ENCODE measurements at places on chromosomes 16 and 17.

DNA sequence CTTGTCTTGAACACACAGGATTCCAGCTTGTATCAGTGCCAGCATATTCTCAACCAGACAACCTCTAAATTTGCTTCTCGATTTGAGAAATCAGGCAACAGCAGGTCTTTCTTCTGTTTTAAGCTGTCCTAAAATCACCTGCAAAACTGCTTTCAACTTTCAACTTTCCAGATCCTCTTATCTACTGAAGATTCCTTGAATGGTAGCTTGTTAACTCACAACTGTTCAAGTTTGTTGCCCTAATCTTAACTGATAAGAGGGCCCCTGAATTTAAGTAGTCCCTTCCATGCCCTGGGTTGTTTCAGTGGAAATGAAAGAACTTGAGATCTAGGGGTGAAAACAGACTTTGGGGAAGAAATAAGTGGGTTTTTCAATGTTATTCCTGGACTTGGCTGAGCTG, 57.2 kb downstream of the CHD9 start:
- no peak for DNase-seq

DNA sequence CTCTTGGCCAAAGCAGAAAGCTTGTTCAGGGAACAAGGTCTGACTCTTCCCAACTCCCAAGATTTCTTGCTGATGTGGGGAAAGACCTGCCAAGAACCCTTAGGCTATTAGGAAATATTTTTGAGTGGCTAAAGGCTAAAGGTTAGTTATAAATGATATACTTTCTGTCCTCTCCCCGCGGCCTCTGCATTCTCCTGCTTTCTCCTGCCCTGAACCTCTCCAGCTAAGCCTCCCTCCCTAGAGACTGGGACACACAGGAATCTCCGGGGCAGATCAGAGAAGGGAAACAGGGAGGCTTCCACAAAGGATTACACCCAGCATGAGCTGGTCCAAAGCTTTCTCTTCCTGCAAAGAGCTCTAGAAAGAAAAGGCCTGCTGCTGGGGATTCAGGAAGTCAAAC, 2.3 kb downstream of the SLC43A2 start:
- DNase-seq: no peak

DNA sequence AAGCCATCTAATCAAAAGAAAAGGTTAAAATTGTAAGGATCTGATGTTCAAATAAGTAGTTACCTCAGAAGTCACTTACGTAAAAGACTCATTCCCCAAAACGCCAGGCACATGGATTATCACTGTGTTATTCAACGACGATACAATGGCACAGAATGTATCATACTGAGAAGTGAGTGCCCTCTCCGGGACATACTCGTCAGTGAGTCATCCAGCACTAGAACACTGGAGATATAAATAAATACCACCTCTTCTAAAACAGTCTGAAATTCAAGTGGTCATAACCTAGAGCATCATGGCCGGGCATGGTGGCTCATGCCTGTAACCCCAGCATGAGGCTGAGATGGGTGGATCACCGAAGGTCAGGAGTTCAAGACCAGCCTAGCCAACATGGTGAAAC, 24.9 kb downstream of the USP31 start:
- no peak for DNase-seq

DNA sequence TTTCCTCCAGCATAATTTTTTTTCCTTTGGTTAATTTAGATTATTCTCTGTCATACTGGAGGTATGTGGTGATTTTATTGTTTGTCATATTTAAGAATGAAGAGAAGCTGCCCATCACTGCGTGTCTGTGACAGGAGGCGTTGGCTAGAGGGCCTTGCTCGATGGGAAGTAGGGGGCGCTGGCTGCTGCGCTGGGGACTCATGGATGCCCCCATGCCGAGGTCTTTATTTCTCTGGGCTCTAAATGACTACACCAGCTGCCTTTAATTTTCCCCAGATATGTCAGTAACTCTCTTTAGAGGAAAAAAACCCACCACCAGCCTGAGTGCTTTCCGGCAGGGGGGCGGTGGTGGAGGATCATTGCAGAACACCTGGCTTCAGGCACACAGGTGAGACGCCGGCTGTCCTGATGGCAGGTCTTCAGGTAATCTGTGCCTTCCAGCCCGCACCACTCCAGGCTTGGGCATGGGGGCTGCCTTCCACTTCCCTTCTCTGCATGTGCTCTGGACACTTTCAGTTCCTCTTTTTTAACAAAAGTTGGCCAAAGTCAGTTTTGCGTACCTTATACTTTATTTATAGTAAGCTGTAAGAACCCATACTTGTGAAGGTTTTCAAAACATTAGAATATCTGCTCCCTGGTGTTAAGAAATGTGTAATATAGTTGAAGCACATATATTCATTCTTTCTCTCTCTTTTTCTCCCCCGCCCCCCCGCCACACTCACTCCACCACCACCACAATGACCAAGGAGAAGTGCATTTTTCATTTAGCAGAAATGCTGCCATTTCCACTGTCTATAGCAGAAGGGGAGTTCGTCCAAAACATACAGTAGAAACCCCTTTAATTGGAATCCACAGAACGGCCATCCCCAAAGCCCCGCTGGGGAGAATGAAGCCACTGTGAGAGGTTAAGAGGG, 192.7 kb downstream of the RPTOR start:
- DNase-seq: no peak

- DNase-seq: no peak
Measured at GRCh38 chr16:79712276-79712675, 111.7 kb upstream of the MAF start.

DNA sequence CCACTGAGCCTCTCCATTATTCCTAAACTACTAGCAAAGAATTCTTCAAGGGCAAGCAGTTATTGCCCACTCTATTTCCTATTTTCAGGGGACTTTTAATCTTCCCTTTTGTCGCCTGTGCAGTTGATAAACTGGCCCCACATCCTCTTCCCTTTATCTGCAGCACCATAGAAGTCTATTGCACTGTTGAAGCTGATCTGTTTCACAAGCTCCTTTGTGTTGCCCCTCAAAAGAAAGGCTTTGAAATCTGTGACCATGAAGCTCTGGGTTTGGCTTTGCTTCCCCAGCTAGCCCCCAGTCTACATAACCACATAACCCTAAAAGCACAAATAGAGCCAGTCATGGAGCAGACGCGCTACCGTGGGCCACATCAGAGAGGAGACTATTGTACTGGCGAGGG, 37.1 kb downstream of the CDRT15 start:
- no peak for DNase-seq

DNA sequence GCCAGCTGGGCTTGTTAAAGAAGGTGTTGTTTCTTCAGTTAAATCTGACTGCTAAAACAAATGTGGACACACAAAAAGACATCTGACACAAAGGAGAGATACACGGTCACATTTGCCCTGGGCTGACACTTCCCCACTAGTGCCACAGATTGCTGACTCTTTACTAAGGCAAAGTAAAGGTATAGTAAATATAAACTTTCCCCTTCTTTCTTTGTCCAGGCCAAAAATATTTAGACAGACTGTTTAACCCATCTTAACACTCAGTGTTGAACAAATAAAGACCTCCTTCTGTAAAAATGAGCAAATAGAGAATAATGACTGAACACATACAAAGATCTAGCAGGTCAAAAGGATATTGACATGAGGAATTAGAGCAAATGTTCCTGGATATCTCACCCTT, 58.4 kb downstream of the SCNN1G start:
- DNase-seq: no peak

DNA sequence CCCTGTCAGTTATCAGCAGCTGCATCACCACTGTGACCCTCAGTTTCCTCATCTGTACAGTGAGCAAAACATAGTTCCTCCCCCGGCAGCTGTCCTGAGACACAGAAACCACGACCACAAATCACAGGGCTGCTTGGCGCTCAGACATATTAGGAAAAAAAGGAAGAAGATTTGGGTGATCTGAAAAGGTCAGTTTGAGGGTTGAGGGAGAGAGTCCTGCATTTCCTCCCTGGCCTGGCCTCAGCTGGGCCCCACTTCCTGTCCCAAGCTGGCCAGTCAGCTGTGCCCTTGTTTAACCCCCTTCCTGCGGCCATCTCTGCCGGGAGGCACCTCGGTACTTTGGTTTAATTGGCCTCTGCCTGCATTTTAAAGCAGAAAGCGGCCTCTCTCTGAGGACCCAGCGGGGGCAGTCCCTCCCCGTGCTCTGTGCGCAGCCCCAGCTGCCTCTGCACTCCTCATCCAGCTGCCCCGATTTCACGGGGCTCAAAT, 24.0 kb upstream of the CIBAR2 start:
- no peak for DNase-seq

GRCh38 chr16:67425061-67425460, 5.9 kb upstream of the HSD11B2 start:
- no peak for DNase-seq

GRCh38 chr17:49035470-49036269, 38.5 kb downstream of the IGF2BP1 start:
- no peak for DNase-seq

GRCh38 chr16:83819361-83819760, 11.6 kb downstream of the HSBP1 start:
- DNase-seq: no peak

DNA sequence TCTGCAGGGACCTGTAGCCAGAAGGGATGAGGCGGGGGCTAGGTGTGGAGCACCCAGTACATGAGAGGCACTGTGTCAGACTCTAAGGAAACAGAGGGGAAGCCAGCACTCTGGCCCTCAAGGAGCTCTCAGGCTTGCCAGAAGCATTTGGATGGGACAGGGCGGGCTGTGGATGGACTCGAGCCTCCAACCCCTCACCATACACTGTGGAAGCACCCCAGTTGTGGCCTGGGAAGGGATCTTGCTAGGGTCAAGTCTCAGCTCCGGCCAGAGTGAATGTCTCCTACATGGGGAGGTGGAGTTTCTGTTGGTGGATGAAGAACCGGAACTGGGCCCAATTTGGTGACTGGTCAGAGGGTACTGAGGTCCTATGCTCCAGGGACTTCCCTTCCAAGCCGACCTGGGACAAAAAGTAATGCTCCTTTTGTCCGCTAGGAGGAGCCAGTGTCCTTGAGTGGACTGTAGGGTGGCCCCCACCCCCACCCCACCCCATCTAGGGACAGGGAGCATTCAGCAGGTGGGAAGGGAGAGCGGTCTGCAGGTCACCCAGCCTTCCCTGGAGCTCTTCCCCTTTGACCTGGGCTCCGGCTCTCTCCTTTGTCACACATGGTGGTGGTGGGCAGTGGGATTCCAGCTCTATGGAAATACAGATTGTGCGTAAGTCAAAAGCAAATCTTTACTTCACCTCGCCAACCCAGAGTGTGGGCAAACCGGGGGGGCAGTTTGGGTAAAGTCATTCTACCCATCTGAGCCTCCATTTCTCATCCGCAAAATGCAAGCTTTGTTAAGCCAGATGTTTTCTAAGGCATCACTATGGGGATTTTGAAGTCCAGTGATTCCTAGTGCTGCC, 20.4 kb upstream of the PHB1 start:
- DNase-seq: no peak

- DNase-seq: peak; percentile 54
Measured at GRCh38 chr17:36602924-36603384, 1.6 kb downstream of the MRM1 start.

- DNase-seq: peak; percentile 91
Measured at GRCh38 chr16:2980227-2981176, at the start of gene PKMYT1. Gene PKMYT1, minus strand, starts transcription at chr16:2980446. Its CDS starts 789 bp downstream, at chr16:2979657.

DNA sequence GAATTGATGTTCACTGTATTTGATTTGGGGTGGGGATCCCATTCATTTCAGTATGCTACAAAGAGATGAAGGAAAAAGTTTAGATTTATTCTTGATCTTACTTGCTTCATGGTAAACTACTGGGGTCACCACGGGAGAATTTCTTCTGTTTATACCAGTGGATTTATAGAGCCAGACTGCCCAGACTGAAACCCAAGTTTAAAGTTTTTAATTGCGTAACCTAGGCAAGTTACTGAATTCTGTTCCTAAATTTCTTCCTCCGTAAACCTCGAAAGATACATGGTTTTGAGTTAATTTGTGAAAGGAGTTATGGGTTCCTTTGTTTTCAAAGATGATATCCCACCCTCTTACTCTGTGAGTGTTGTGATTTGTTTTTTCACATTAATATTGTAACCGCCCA, 26.4 kb downstream of the PIGL start:
- DNase-seq: no peak

DNA sequence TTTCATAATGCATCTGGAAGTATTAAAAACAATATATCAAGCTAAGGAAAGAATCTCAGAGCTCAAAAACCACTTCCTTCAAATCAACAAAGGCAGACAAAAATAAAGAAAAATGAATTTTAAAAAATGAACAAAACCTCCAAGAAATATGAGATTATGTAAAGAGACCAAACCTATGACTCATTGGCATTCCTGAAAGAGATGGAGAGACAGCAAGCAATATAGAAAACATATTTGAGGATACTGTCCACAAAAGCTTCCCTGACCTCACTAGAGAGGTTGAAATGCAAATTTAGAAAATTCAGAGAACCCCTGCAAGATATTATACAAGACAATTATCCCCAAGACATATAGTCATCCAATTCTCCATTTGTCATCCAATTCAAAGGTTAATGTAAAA, 311.3 kb upstream of the SOX9 start:
- no peak for DNase-seq

DNA sequence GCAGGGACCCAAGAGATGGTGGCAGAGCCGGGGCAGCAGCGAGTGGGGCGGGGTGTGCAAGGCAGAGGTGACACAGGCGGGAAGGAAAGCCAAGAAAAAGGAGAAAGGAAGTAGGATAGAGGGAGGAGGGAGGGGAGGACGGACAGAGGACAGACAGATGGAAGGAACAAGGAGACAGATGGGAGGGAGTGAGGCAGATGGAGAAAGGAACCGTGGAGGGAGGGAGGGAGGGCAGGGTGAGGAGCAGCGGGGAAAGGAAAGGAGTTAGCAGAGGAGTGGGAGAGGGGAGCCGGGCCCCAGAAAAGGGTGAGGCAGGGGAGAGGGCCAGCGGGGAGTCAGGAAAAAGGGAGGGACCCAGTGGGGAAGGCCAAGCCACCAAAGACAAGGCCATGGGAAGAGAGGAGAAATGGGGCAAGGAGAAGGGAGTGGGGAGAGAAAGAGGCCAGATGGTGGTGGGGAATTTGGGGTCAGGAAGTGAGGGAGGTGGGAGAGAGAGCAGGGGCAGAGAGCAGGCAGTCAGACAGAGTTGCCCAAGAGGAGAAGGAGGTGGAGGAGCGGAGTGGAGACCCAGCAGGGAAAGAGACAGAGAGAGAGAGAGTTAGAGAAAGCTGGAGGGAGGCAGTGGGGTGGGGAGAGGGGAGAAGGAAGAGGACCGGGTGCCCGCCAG, 13.2 kb upstream of the ASGR1 start:
- DNase-seq: no peak

Data from effector CD4-positive, alpha-beta T cell (primary cell).